ENCODE measurements at places on chromosomes 6 and 20. TPM values are rescaled to one million over a fixed set of nuclear protein-coding genes. Genes with fewer than 3 reads are reported as not detected.

The GPSM3 gene
- total RNA-seq = 0.47 TPM

The OARD1 gene
- 19.6 TPM for total RNA-seq

The CLPSL2 gene
- 0.99 TPM for total RNA-seq

The GNMT gene
- total RNA-seq = 0.13 TPM

The HAO1 gene
- total RNA-seq = not detected

The UNC5CL gene
- 0.76 TPM for total RNA-seq

The LAMA4 gene
- 1.5 TPM for total RNA-seq

The KCNG1 gene
- total RNA-seq = 26.5 TPM

The ENPP4 gene
- total RNA-seq = 0.23 TPM

The MBOAT1 gene
- total RNA-seq = 3.5 TPM

The ZC2HC1B gene
- total RNA-seq = not detected

The MRPS26 gene
- total RNA-seq = 148 TPM

The FGD2 gene
- total RNA-seq = not detected

The PROKR2 gene
- not detected for total RNA-seq

Measured in A549 treated with Hydrocortisone at 1 μM for 4 hours (cell line).